ENCODE measurements at places on chromosomes 12 and 14. TPM values are rescaled to one million over a fixed set of nuclear protein-coding genes. Genes with fewer than 3 reads are reported as not detected.

DNA sequence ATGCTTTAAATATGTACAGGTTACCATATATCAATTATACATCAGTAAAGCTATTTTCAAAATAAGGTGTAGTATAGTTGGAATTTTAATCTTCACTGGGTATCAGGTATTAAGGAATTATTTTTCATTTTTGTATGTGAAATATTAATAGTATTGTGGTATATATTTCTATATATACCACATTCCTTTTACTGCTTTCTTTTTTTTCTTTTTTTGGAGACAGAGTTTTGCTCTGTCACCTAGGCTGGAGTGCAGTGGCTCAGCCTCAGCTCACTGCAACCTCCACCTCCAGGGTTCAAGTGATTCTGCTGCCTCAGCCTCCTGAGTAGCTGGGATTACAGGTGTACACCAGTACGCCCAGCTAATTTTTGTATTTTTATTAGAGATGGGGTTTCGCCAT lies 36.6 kb downstream of the BICDL1 start:
- no peak for DNase-seq

DNA sequence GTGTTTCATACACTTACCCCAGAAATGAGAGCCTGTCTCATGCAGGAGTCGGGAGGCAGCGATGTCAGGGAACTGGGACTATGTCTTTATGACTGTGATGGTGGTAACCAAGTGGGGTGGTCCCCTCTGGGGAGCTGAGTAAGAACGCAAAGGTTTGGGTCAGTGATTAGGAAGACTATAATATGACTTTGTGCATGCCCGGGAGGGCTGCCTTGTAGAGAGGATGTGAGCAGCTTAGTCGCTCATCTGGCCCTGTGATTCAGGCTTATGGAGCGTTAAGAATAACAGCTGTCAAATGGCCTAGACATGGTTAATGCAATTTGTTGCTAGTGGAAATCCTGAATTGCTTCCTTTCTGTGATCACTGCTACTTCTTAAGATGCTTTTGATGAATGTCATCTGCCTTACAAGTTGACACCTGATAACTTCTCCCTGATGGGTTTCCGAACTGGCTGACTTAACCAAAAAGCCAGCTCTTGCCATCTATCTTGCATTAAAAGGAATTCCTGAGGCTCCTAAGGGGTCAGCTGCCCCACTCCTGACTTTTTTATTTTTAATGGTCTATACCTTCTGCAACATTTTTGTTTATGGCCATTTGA lies 35.4 kb upstream of the AACS start:
- DNase-seq, result peak; percentile 6

DNA sequence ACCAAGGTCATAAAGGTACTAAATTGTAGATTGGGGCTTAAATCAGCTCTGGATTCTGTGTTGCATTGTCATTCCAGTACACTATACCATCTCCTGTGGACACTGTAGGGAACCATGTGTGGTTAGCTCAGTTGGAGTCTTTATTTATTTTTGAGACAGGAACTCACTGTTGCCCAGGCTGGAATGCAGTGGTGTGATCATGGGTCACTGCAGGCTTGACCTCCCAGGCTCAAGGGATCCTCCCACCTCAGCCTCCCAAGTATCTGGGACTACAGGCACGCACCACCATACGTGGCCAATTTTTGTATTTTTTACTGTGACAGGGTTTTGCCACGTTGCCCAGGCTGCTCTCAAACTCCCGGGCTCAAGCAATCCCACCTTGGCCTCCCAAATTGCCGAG lies 6.7 kb downstream of the PAPOLA start:
- DNase-seq, result no peak

- peak; percentile 51 for DNase-seq
Measured at GRCh38 chr12:14716848-14717444, 20.5 kb upstream of the GUCY2C start.

GRCh38 chr14:100424504-100425428 lies 101.6 kb downstream of the SLC25A47 start:
- no peak for DNase-seq

DNA sequence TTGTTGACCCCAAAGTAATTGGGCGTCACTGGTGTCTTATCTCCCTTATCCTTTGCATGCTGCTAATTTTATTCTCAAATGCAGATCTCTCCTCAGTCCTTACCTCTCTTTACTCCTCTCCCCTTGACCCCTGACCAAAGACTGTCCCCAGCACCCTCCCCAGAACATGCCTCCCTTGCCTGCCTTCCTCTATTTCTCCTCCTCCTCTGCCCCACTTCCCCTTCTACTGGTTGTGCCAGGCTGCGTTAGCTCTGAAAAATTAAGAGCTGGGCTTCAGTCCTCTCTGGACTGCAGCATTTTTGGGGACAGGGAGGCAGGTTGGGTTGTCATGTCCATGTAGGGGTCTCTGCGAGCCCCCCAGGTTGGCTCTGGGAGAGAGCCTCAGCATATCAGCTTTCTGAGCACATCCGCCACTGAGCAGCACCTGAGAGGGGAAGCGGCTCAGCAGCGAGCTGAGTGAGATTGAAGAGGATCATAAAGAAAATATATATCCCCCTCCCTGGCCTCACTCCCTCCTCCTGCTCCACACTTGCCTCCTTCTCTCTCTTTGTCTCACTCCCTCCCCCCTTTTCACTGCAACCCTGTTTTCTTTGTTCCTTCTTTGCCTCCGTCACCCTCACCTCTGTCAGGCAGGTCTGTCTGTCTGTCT lies 6.4 kb upstream of the CISTR start:
- no peak for DNase-seq

DNA sequence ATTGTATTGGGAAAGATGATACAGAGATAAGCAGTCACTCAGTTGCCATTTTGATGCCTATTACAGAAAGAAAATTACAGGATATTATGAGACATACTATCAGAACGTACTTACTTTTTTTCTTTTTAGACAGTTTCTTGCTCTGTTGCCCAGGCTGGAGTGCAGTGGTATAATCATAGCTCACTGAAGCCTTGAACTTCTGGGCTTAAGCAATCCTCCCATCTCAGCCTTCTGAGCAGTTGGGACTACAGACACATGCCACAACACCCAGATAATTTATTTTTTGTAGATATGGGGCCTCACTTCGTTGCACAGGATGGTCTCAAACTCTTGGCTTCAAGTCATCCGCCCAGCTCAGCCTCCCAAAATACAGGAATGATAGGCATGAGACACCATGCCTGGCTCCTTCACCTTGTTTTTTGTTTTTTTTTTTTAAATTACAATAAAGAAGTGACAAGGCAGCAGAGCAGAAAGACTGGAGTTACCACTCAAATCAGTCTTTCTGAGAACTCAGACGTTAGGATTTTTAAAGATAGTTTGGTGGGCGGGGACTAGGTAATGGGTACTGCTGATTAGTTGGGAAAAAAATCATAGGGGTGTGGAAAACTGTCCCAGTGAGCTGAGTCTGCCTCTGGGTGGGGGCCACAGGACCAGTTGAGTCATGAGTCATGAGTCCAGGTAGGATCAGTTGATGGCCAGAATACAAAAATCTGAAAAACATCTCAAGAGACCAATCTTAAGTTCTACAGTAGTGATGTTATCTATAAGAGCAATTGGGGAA lies 11.5 kb upstream of the CPM start:
- DNase-seq, result no peak

DNA sequence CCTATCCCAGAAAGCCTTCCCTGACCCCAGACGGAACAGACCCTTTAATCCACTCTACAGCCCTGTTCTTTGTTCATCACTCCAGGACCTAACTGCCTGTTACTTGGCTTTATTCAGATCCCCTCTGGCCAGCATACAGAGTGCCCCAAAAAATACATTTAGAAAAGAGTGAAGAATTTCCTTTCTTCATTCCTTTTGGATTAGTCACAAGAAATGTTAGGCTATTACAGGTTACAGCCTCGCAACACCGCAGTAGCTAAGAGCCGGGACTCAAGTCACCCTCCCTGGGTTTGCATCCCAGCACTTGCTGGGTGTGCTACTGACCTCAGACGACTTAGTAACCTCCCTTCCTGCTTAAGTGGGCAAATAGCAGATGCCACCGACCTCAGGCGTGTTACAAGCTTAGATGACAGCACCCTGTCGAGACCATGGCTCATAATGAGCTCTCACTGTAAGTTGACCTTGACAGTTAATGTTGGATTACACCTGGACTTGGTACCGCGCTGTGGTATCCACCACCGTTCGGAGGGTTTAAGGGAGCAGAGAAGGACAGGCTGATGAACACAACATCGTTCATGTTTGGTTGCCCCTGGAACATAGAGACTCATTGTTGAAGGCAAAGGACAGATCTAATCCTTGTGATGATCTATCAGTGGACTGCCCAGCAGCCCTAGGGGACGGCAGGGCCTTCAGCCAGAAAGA lies 12.9 kb downstream of the GLRX5 start:
- DNase-seq, result peak; percentile 75

DNA sequence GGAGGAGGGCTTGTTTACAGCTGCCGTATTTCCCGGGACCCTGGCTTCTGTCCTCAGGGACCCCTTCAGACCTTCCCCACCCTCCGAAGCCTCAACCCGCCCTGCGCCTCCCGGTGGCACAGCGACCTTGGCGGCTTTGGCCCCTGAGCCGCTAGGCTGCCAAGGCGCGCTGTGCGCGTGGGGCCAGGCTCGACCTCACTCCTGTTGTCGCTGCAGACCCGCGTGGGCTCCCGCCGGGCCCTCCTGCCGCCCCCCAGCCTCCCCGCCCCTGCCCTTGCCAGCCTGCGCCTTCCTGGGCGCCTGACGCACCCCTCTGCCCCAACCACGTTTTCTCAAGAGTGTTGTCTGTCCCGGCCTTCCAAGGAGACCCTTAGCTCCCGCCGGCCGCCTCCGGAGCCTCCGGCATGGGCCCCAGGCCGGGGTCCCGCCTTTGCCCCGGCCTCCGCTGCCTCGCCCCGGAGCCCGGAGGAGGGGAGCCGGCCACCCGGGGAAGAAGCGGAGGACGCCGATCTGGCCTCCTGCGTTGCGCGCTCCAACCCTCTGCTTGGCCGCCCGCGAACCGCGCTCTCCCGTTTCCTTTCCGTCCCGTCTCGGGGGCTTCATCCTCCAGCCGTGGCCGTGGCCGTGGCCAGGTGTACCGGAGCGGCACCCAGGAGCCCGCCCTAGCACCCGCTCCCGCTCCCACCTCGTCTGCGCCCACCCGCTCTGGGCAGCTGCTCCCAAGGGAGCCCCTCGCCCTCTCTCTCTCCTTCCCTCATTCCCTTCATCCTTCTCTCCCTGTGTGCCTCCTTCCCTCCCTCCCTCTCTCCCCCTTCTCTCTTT lies 19.9 kb downstream of the PPP2R5C start:
- DNase-seq, result no peak

- DNase-seq, result no peak
Measured at GRCh38 chr14:104425763-104426646, 153.6 kb upstream of the C14orf180 start.

- DNase-seq, result no peak
Measured at GRCh38 chr14:92704036-92704804, 44.2 kb downstream of the LGMN start.

- DNase-seq, result no peak
Measured at GRCh38 chr12:96770219-96771102, 136.6 kb upstream of the NEDD1 start.

DNA sequence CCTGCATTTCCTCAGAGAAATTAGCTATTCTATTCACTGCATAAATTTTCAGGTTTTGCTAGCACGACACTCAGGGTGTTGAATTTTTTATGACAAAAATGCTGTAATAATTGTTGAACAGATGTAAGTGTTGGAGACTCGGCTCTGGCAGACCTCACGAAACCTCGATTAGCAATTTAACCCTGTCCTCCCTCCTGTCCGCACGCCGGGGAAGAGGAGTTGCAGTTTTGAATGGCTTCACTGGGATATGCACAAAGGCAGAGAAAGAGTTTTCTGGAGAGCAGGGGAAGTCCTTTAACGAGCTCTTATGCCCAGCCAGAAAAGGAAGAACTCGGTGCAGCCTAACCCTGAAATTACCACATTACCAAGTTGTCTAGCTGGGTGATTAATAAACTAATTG lies 661.1 kb downstream of the VRK1 start:
- peak; percentile 4 for DNase-seq

DNA sequence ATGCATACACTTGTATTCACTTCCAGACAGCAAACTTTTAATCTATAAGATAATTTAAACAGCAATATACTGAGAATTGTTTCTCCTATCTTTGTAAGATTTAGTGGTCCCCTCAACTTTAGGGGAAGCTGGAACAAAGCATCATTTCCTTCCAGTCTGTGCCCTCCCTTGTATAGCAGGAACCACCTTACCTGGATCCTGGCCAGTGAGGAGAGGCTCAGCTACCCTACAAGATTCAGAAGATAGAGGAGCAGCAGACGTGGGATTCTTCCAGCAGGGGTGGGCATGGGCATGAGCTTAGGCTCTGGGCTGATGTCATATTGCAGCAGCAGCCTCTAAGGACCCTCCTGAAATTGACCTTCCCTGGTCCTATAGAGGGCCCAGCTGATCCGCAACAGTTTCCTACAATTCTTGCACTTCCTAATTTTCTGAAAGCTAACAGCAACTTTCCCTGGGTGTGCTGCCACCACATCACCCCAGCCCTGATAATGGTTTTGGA lies 21.3 kb downstream of the MOK start:
- DNase-seq, result no peak

KRT73 gene
- total RNA-seq, result not detected

SLC6A13 gene
- total RNA-seq, result not detected

ADAM21 gene
- total RNA-seq, result 1.6 TPM

DDX54 gene
- total RNA-seq, result 17.2 TPM

RPS6KA5 gene
- 1.7 TPM for total RNA-seq

LALBA gene
- total RNA-seq, result not detected

CLEC1B gene
- not detected for total RNA-seq

CLEC4D gene
- not detected for total RNA-seq

All from RPMI7951 (cell line).